ENCODE measurements at places on chromosomes 3 and 15.

DNA sequence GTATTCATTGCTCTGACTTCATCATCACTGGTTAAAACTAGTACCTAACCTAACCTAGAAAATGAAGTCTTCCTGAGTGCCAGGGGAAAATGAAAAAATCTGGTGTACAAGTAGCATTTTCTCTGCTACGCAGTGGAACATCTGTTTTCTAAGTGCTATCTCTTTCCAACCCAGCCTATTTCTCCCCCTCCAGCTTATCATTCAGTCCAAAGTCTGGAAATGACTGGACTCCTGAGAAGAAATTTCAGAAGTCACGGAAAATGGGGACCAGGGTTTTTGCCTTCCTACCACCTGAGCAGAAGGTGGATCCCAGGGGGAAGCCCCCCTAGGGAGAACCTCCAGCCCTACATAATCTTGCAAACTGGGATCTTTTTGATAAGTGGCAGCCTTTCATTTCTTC lies 9.6 kb upstream of the GLCE start:
- no peak for DNase-seq

GRCh38 chr3:157182879-157183278 lies 22.9 kb upstream of the CCNL1 start:
- DNase-seq = no peak

- DNase-seq = no peak
These were observed 239.0 kb downstream of the ZNF621 start for GRCh38 chr3:40763807-40764206.

DNA sequence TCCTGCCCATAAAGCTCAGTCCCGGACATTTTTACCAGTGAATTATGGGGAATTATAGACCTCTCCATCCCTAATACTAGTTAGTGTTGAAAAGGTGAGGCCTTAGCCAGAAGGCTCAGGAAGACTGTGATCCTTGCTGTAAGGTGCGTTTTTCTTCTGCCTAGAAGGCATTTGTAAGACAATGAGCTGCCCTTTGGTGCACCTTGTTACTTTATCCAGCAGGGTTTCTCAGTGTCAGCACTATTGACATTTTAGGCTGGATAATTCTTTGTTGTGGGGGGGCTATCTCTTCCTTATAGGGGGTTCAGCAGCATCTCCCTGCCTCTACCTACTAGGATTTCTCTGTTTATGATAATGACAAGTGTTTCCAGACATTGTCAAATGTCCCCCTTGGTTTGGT lies 108.1 kb upstream of the ABHD17C start:
- DNase-seq = no peak

All from NCI-H774 (cell line).